ENCODE measurements at places on chromosomes 5 and 9.

DNA sequence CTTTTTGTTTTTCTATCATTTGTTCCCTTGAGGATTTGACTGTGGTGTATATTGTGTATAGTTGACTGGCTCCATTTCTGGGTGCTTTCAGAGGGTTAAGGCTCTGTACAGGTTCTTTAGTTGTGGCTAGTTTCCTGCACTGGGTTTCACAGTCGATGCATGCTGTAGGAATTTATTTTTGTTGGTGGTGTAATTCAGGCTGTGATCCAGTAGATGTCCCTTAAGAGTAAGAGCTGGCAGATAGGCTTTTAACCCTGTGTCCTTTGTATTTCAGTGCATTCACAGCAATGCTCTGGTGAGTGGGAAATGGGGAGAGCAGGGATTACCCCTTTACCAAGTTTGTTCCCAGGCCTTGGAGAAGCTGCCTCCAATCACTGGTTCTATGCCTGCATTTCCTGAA is 112.9 kb downstream of the SPATA31D1 start:
- no peak for DNase-seq

- no peak for DNase-seq
Observed at GRCh38 chr5:78514427-78515330, 133.9 kb downstream of the LHFPL2 start.

- no peak for DNase-seq
Observed at GRCh38 chr5:174505621-174506020, 218.8 kb upstream of the MSX2 start.

- no peak for DNase-seq
Observed at GRCh38 chr9:84744195-84744594, 74.7 kb downstream of the NTRK2 start.

DNA sequence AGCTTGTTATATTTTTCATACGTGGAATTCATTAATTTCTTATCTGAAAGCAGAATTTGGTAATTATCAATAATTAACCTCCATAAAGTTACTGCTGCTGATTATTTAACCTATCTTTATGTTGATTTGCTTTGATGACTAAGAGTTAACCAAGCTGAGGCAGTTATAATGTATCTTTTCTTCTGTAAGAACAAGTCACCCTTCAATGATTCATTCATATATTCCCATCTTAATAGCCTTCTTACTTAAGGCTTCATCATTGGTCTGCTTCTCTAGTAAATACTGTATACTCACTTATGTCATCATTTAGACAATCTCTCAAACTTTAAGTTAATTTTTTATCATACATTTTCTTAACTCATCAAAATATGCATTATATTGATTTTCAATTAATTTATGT is 592.2 kb downstream of the ANXA1 start:
- DNase-seq = no peak

- no peak for DNase-seq
Observed at GRCh38 chr5:103109277-103109676, 10.7 kb downstream of the GIN1 start.

- no peak for DNase-seq
Observed at GRCh38 chr5:78827725-78828124, 157.4 kb downstream of the ARSB start.

- no peak for DNase-seq
Observed at GRCh38 chr5:174970502-174970901, 246.1 kb downstream of the MSX2 start.

DNA sequence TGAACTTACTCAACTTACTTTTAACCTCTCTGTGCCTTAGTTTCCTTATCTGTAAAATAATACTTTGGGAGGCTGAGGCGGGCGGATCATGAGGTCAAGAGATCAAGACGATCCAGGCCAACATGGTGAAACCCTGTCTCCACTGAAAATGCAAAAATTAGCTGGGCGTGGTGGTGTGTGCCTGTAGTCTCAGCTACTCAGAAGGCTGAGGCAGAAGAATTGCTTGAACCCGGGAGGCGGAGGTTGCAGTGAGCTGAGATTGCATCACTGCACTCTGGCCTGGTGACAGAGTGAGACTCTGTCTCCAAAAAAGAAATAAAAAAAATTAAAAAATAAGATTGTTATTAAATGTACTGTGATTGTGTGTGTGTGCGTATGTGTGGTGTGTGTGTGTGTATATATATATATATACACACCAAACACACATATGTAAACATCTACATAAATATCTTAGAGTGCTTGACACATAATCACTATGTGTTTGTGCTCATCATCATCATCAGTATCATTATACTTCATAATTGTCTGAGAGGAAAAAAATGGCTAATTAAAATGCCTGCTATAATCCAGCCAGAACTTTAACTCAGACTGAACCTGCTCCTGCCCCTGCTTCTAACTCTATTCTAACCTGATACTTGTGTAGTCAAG is 312.8 kb downstream of the FER start:
- no peak for DNase-seq

- DNase-seq = no peak
Observed at GRCh38 chr5:168128557-168128956, 162.9 kb upstream of the WWC1 start.

DNA sequence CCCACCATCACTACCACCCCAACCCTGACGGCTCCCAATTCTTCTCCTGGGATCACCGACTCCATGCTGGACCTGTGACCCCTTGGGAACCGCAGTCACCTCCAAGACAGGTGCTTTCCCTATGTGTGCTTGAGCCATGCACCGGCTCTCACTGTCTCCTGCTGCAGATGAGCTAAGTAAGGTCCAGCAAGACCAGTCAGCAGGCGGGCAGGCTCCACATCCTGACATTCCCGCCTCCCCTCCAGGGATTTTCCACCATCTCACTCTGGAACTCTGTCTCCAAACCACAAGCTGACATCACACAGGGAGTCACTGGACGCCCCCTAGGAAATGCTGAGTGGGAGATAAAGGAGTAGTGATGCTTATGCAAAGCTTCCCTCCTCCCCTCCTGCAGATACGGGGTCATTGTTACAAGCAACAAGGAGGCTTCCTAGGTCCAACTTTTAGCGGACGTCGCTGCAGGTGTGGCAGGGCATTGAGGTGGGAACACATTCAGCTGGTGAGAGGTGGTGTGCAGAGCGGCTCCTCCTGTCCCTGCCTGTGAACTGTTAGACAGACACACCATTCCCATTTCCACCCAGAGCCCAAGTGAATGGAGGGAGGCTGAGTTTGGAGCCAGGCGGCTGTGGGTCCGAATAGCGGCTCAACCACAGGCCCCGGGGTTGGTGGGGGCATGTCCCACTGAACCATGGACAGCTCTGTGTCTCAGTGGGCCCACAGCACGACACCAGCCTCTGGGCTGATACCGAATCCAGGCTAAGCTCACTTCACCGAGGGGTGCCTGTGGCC is 129.2 kb upstream of the PHYKPL start:
- no peak for DNase-seq

- no peak for DNase-seq
Observed at GRCh38 chr9:105663914-105664313, 1.7 kb downstream of the TAL2 start.

GRCh38 chr5:33299621-33300208 is 141.1 kb upstream of the TARS1 start:
- no peak for DNase-seq

- DNase-seq = no peak
Observed at GRCh38 chr5:148790545-148791333, 35.7 kb upstream of the ADRB2 start.

DNA sequence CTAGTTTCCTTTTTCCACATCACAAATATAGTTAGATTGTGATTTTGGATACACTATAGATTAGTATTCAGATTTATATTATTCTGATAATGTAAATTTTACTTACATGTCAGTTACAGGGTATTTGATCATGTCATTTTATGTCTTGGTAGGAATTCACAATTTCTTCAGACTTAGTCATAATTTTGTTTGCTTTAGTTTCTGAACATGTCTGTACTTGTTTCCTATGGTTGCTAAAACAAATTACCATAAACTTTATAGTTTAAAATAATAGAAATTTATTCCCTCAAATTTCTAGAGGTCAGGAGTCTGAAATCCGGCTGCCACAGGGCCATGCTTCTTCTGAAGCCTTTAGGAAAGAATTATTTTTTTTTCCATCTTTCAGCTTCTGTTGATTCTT is 1817.2 kb upstream of the CDH9 start:
- DNase-seq = no peak

DNA sequence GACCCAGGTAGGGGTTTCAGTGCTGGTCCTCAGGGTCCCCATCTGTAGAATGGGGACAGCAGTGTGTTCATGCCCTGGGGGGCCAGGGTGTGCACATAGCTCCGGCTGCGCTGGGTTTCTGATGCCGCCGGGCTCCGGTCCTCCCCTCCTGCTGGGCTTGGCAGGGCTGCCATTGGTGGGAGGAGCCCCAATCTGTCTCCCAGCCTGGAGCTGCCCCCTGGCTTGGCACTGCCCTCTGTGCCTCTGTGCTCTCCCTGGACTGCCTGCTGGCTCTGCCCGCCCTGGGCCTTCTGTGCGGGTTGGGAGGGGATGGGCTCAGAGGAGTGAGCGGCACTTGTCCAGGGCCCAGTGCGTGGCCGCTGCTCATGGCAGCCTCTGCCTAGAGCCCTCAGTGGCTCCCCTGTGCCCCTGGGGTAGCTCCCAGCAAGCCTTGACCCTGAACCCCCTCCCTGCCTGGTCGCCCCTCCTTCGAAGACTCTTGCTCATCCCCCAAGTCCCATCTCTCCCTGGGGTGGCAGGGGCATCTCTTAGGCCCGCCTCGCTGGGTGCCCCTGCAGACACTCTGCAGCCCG is 35.7 kb downstream of the RXRA start:
- DNase-seq = no peak

GRCh38 chr5:91119981-91120850 is 262.9 kb downstream of the ARRDC3 start:
- DNase-seq = peak; percentile 3

- no peak for DNase-seq
Observed at GRCh38 chr5:102277144-102277543, 18.9 kb downstream of the SLCO4C1 start.

DNA sequence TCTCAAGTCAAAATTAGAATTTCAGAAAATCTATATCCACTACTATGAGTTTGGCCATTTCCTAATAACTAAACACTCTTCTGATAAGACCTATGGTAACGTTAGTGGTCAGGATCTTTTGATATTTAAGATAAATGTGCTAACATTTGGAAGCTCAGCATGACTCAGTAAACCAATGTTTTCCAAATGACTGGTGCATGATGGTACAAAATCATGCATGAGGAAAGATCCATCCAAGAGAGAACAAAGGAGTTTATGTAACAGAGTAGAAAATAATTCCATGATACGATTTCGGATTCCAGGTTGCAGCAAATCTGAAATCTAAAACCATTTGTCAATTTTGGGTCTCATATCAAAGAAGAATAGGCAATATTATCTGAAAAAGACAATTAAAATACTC is 279.2 kb downstream of the NSG2 start:
- DNase-seq = no peak

All from NCI-H774 (cell line).